ENCODE measurements at places on chromosomes 6 and 20. TPM values are rescaled to one million over a fixed set of nuclear protein-coding genes. Genes with fewer than 3 reads are reported as not detected.

The CALHM6 gene
- total RNA-seq: 1.3 TPM

The C20orf202 gene
- total RNA-seq: not detected

The CGA gene
- not detected for total RNA-seq

The WFDC10B gene
- total RNA-seq: not detected

The NOTCH4 gene
- total RNA-seq: 57.3 TPM

The RNF182 gene
- 0.65 TPM for total RNA-seq

The SRSF3 gene
- 256 TPM for total RNA-seq

The CCDC167 gene
- 26.4 TPM for total RNA-seq

The ARFGEF3 gene
- 2.1 TPM for total RNA-seq

Data from bladder microvascular endothelial cell (primary cell).